ENCODE measurements at places on chromosomes 5 and 9.

- no peak for DNase-seq
These were observed 79.4 kb downstream of the FBXL7 start for GRCh38 chr5:15579193-15579990.

- DNase-seq, result no peak
These were observed 99.1 kb downstream of the COL23A1 start for GRCh38 chr5:178490935-178491652.

GRCh38 chr5:168939887-168940544 is 360.8 kb upstream of the PANK3 start:
- DNase-seq, result no peak

DNA sequence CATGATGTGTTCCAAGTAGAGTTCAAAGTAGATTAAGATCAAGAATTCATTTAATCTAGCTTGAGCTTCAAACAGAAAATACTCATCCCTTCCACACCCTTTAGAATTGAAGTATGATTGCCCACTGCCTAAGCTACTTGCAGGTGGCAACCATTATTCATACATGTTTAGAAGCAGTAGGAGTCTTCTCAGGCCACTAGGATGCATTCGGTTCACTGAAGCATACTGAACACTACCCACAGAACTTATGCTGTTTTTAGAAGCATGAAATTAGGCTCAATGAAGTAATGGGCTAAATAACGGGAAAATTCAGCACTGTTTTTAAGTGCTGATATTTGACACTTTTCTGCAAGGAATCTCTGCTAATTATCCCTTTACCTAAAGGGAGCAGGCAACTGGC is 263.4 kb downstream of the DEPDC1B start:
- no peak for DNase-seq

DNA sequence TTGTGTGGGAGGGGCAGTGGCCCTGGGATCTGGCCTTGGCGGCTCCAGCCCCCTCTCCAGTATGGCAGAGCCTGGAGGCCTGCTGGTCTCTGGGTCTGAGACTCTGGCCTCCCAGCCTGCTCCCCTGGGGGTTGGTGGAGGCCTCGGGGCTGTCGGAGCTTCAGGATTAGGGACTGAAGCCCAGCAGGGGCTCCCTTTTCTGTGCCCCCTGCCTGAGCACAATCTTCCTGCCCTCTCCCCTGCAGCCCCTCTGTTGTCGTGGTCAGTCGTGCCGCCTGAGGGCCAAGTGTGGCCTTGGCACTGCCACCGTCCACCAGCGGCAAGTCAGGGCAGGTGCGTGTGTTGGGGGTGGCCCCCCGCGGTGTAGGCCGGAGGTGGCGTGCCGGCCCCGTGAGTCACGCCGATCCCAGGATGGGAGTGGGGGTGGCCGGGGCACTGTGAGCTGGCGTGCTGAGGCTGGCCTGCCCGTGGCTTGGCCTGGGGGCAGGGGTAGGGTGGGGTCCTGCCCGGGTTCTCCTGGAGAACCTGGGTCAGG is 53.6 kb downstream of the RXRA start:
- DNase-seq, result no peak

DNA sequence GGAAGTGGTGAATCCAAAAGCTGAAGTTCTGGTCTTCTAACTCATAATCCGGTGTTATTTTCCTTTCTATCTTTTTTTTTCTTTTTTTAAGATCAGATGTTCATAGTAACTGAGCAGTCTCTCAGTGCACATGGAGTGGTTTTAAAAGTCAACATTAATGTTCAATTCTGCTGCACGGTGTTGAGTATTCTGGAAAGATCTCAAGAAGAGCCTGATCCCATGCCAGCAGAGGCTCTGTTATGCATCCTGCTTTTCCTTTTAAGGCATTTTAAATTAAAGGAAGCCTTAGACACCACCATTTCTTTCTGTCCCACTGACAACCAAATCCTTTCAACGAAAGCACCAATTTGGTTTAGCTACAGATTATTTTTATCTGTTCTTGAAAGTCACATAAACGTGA is 33.4 kb downstream of the SEMA5A start:
- DNase-seq, result no peak

DNA sequence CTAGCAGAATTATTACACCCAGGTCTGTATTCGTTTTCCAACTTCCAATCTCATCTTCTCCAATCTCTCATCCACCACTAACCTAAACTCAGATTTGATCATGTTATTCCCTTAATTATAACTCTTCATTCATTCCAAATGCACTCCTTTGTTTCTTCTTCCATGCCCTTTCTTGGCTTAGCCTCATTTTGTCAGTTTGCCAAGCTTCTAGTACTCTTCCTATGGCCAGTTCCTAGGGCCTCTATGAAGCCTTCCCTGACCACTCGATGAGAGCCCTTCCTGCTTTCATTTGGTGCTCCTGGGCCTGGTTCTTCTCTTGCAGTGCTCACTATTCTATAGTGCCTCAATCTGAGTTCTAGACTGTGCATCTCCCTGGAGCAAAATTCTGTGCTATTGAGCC is 5.8 kb downstream of the FAM219A start:
- no peak for DNase-seq
